NCI-H1105 treated with DMSO at 0.1 percent for 48 hours (cell line): ENCODE measurements at places on chromosomes 2 and 18.
A peak's percentile ranks its signal among the peaks of the same experiment; 100 is the strongest.

- DNase-seq, result no peak
Observed at GRCh38 chr2:166321076-166321475, 54.7 kb downstream of the SCN9A start.

DNA sequence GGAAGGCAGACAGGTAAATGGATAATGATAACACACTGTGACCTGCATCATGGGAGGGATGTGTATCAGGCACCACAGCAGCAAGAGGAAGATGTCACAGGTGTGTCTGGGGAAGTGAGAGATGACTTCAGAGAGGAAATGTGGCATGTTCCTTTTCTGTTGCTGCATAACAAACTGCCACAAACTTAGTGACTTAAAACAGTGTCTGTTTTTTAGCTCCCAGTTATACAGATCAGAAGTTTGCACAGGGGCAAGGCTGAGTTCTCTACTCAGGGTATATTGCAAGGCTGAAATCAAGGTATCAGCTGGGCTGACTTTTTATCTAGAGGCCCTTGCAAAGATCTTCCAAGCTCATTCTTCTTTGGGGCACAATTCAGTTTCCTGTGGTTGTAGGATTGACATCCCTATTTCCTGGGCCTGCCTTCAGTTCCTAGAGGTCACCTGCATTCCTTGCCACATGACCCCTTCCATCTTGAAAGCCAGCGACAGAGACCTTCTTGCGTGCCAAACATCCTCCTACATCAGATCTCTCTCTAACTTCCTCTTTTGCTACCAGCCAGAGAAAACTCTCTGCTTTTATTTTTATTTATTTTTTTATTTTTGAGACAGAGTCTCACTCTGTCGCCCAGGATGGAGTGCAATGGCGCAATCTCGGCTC lies 2.1 kb upstream of the MAP3K2 start:
- no peak for DNase-seq

DNA sequence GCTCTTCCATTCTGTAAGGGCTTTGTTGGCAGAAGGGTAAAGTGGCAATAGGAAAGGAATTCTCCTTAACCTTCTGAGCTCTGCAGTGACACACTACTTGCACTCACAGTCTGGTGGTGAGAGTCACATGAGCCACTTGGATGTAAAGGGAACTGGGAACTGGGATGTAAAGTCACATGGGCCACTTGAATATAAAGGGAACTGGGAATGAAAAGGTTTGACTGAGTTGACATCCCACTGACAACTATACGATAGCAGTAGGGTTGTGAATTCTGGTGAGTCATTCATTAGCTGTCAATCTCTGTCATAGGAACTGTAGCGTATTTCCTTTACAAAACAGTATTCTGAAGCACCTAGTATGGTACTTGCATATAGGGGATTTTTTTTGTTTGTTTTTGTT lies 5.5 kb downstream of the RPE start:
- DNase-seq, result no peak

- DNase-seq, result no peak
Observed at GRCh38 chr2:203960811-203961210, 24.2 kb downstream of the ICOS start.

GRCh38 chr2:164972216-164972615 lies 16.9 kb upstream of the SLC38A11 start:
- no peak for DNase-seq

DNA sequence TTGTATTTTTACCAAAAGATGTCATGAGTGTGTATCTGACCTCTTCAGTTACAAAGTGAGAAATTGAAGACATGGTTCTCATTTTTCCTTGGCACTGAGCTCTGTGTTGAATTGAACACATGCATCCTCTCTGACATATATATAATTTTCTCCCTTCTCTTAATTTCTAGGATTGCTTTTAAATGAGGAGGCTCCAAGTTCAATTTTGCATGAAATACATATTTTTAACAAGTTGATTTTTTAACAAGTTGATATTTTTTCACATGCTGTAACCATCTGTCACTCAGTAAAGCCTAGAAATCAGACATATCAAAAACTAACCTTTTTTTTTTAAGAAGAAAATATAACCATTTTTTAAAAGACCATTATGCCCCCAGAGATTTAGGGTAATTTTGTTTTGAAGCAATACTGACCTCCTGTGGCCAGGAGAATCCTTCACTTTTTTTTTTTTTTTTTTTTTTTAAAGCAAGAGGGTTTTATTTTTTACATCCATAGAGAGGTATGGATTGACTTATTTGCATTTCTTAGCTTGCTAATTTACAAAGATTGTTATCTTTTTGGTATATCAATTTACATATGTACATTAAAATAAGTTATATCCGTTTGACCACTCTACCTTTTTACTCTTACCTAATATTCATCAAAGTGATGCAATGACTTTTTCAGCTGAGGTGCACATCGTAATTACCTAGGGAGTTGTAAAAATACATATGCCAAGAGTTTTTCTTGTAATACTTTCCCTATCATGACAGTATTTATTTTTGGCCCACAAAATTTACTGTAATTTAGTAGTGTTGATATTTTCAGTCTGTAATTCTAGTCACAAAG lies 161.8 kb downstream of the SOCS6 start:
- DNase-seq, result peak; percentile 22

- DNase-seq, result no peak
Observed at GRCh38 chr2:38037757-38038621, 38.0 kb downstream of the CYP1B1 start.

GRCh38 chr2:20473128-20473527 lies 26.3 kb downstream of the RHOB start:
- no peak for DNase-seq

GRCh38 chr18:75624869-75625268 lies 197.4 kb upstream of the SMIM21 start:
- DNase-seq, result no peak

DNA sequence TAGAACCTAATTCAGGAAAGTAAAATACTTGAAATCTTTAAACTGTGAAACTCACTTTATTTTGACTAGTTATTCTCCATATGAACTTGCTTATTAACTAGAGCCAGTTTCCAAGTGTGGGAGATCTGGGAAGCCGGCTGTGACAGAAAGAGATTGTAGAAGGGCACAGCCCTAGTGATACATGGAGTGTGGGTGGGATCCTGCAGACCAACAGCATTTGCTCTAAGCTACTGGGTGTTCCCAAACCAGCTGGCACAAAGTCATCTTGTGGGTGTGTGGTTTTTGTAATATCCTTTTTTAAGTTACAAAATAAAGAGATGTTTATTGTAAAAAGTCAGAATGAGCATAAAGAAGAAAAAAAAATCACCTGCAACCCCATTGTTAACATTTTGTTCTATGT lies 3.4 kb downstream of the DUSP19 start:
- DNase-seq, result no peak
